ENCODE measurements at places on chromosomes 11 and 22.
A peak's percentile ranks its signal among the peaks of the same experiment; 100 is the strongest.

- no peak for DNase-seq
These were observed 5.3 kb downstream of the ATF4 start for GRCh38 chr22:39525658-39525975.

DNA sequence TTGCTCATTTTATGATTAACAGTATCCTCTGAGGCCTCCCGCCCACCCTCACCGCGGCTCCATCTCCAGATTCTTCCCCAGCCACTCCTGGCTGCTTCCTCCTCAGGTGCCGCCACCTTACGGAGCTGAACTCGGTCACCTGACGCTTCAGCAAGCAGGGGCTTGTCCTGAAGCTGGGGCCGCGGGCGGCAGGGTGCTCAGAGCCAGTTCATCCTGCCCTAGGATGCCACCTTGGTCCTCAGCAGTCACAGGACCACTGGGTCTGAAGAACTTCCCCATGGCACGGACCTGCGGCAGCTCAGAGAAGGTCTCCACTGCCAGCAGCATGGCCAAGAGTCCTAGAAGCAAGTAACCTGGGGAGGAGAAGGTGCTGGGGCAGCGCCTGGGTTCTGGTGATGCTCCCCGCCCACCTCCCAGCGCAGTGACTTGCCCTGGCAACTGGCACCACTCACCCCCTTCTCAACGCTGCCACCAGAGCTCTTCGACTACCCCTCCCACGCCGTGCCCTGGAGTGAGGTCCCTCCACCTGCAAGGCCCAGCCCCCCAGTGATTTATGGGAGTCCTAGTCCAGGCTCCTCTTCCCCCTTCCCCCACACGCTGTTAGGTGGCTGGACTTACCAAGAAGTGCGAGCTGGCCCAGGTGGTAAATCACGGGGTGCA, 2.6 kb downstream of the KCNK7 start:
- no peak for DNase-seq

- DNase-seq = no peak
These were observed 84.7 kb downstream of the MAML2 start for GRCh38 chr11:96257972-96258934.

DNA sequence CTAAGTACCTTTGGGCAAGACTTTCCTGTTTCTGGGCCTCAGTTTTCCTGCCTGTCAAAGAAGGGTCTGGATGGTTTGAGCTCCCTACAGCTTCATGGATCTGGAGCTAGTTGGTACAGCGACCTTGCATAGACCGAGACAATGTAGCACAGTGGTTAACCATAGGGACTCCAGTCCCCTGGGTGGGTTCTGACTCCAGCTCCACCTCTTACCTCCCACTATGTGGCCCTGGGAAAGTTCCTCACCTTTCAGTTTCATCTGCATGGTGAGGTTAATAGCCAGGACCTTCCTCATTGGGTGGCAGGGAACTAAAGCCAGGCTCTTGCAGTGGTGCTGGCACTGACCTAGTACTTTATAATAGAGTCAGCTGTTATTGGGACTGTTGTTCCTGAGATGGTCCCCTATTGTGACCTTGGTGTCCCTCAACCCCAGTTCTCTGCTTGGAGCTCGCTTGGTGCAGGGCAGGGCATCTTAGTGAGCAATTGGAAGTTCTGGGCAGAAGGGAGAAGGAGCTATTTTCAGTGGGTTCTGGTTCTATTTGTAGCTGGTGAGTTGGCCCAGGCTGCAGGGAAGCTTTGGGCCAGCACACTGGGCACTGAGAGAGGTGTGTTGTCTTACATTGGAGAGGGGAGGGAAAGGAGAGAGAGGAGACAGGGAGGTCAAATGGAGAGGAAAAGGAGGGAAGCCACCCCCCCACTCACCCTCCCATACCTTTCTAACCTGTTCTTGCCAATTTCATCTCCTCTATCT, 10.7 kb upstream of the MTMR3 start:
- DNase-seq = no peak

DNA sequence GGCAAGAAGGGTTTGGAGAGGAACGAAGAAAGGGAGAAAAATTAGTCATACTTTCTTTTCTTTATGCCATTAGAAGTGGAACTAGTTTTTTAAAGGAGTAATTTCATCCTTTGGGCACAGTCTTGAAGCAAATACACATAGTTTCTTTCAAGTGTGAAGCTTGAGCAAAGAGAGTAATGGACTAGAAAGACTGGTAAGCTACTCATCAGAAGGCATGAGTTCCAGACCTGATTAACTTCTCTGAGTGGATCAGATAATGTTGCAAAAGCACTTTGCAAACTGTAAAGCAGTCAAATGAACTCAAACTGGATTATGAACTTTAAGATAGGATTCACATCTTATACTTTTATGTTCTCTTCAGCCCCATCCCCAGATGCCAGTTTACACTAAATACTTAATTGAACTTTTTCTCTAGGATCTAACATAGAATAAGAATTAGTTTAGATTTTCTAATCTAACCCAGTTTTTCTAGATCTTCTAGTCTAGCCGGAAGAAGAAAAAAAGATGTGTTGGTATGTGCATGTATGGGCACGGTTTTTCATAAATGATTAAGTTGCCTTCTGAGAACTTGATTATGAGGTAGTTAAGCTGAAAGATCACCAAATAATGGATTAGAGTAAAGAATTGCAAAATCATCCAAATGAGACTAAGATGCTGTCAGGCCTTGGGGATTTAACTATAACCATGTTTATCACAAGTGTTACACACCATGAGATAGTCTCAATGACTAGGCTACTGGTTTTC, 2.5 kb downstream of the DDIAS start:
- DNase-seq = no peak

DNA sequence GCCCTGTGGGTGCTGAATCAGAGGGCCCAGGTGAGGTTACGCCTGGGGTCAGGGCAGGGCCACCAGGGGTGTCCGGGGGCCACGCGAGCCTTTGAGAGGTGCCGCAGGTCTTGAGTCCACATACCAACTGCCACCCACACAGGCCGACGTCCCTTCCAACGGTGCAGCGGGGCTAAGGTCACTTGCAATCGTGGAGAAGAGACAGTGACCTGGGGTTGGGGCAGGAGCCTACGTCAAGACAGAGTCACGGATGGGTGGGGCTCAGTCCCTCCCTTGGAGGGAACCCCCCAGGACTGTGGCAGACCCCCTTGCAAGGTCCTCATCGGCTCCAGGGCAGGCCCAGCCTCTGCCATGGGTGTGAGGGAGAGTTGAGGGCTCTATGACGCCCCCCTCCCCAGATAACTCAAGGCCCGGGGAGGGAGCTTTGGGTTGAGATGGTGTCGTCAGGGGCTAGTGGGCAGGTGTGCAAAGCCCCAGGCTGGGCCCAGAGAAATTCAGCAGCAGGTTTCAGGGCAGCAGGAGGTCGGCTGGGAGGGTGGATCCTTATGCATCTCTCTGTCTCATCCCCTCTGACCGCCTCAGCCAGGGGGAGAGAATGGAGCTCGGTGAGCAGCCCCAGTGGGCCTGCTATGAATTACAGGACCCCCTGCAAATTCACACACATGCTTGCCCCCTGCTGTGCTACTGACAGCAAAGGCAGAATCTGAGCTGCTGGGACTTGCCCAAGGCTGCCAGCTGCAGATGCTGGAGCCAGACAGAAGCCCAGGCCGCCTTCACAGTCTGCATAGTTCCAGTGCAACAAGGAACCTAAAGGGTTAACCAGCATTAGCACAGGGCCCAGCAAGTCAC, 60.0 kb downstream of the MYEOV start:
- DNase-seq = no peak

DNA sequence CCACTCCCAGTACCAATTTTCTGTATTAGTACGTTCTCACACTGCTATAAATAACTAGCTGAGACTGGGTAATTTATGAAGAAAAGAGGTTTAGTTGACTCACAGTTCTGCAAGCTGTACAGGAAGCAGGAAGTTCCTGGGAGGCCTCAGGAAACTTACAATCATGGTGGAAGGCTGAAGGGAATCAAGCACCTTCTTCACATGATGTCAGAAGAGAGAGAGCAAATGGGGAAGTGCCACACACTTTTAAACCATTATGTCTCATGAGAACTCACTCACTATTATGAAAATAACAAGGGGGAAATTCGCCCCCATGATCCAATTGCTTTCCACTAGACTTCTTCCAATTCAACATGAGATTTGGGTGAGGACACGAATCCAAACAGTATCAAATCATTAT, 271.4 kb downstream of the ETS1 start:
- DNase-seq = no peak

DNA sequence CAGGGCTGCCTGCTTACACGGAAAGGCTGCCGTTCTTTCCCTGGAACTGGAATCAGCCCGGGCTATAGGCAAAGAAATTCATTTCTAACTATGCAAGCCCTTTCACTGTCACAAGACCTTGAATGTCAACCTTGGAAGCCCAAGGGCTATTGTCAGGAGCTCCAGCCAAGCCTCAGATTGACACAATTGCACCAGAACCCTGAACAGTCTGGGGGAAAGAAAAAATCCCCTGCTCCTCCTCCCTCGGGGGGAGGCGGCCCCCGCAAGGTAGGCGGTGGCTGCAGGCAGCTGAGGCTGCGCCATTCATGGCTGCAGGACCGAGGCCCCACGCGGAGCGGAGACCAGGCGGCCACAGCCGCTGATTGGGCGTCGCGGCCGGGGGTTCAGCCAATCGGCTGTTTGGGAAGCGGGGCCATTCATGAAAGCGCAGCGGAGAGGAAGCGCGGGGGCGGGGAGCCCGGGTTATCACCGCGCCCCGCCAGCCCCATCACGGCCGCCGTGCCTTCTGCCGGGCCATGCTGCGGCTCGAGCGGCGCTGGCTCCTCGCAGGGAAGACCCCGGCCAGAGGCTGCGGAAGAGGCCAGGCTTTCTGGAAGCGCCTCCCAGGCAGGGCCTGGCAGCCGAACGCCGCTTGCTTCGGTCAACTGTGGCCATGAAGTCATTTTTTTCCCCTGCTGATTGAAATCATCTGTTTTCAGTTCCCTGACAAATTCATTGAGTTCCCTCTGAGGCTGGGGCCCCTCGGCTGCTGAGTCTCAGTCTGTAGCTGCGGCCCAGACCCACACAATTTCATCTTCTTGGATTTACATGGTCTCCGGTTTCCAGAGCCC, 38.1 kb upstream of the LINC01488 start:
- DNase-seq = peak; percentile 90

- DNase-seq = no peak
These were observed 893 bp downstream of the SLC36A4 start for GRCh38 chr11:93196816-93197379.

- DNase-seq = peak; percentile 84
These were observed 7.8 kb upstream of the P4HA3 start for GRCh38 chr11:74319139-74319816.

- DNase-seq = no peak
These were observed 137.8 kb downstream of the LUZP2 start for GRCh38 chr11:24634606-24635160.

GRCh38 chr11:115129473-115130289, 374.5 kb downstream of the CADM1 start:
- no peak for DNase-seq

- peak; percentile 46 for DNase-seq
These were observed 45.7 kb downstream of the CYTH4 start for GRCh38 chr22:37328017-37328416.

DNA sequence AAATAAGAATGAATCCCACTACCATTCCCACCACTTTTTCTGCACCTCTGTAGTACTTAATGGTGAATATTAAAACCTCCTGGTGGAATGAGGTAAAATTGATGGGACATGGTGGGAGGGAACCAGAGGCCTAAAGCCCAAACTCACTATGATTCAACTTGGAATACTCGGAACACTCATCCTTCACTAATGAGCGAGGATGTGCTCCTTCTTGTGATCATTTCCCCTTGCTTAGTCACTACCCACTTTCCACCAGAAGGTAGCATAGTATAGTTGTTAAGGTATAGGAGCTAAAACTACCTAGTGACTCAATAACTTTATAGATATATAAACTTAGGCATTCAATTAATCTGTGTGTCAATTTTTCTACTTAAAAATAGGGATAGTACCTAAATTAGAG, 728.9 kb downstream of the OPCML start:
- DNase-seq = peak; percentile 8

DNA sequence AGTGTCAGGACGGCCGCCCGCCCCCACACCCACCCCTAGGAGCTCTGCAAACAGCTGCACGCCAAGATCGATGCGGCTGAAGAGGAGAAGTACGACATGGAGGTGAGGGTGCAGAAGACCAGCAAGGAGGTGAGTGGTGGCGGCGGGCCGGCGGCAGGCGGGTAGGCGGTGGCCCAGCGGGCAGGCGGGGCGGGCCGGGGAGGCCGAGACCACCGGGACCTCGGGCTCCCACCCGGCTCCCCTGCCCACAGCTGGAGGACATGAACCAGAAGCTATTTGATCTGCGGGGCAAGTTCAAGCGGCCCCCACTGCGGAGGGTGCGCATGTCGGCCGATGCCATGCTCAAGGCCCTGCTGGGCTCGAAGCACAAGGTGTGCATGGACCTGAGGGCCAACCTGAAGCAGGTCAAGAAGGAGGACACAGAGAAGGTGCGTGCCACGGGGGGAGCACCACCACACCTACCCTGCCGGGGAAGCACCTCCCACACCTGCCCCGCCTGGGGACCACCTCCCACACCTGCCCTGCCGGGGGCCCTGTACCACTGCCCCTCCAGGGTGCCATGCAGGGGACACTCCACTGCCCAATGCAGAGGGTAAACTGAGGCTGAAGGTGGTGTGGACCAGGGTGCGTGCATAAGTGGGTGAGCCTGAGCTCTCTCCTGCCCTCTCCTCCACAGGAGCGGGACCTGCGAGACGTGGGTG, 2.1 kb downstream of the TNNI2 start:
- no peak for DNase-seq

GRCh38 chr11:130389335-130389935, 39.0 kb downstream of the ADAMTS8 start:
- DNase-seq = no peak

DNA sequence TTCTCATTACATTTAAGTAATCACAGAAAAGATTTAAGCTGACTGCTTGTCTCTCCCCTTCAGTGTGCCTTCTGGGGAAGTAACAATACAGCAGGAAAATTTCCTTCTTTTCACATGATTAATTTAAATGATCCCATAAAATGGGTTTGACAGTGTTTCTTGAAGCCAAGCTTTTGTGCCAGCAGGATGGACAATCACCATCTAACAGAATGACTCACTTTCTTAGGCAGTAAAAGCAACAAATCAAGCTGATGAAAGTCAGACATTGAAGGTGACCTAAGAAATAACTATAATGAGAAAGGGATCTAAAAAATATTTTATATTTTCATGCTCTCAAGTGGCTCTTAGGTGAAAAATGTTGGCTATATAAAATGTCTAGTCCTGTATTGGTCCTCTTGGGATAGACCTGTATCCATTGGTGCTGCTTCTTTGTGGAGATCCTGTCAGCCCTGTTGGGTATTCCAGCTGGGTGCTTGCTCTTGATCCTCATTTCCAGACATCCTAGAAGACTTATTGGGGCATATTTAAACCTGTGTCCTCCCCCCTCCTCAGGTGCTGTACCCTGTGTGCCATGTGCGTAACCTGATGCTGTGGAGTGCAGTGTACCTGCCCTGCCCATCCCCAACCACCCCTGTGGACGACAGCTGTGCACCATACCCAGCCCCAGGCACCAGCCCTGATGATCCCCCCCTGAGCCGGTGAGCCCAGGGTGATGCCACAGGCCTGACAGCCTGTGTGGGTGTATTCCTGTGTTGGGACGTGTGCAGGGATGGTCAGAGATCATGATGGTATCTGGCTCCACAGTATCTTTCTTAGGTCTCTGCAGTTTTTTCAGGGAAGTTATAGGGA, 62.7 kb upstream of the HORMAD2 start:
- no peak for DNase-seq

- no peak for DNase-seq
These were observed 47.2 kb downstream of the MN1 start for GRCh38 chr22:27754247-27754887.

Measured in GM04504 (cell line).